ENCODE measurements at places on chromosomes 7 and 10.
A peak's percentile ranks its signal among the peaks of the same experiment; 100 is the strongest.

- no peak for DNase-seq
Observed at GRCh38 chr7:150953061-150953997, 24.8 kb downstream of the KCNH2 start.

- DNase-seq: no peak
Observed at GRCh38 chr10:49759787-49760551, 2.2 kb downstream of the OGDHL start.

GRCh38 chr7:74656441-74656836, 1.1 kb upstream of the GTF2I start:
- DNase-seq: peak; percentile 81

DNA sequence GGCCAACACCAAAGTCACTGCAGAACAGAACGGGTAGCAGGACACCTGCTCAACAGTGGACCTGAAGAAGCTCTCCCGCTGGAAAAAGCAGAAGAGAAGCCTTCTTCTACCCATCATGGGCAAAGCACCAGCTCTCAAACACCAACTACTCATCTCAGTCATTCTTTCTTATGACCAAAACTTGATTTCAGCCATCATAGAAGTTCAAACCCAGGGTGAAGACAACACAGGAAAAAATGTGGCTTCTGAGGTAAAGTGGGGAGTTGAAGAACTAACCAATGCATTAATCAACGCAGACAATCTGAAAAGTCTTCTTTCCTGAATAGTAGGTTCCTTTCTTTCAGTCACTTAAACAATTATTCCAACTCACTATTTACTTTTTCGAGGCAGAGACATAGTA, 83.3 kb downstream of the ELMO1 start:
- DNase-seq: no peak

DNA sequence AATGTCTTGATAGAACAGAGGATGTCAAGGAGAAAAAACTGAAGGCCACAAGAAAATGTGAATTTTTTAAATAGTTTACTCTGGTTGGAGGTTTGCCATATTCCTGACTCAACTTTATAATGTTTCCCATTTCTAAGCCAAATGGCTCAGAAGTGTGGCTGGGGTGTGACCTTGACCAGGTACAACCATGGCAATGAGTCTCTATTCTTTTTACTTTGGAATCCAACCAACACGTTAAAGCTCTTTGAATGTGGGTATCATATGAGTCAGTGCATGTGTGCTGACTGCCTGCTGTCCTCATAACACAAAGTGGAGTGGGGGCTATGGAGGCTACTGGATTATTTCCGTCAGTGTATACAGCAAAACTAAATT, 33.5 kb upstream of the DLD start:
- no peak for DNase-seq

DNA sequence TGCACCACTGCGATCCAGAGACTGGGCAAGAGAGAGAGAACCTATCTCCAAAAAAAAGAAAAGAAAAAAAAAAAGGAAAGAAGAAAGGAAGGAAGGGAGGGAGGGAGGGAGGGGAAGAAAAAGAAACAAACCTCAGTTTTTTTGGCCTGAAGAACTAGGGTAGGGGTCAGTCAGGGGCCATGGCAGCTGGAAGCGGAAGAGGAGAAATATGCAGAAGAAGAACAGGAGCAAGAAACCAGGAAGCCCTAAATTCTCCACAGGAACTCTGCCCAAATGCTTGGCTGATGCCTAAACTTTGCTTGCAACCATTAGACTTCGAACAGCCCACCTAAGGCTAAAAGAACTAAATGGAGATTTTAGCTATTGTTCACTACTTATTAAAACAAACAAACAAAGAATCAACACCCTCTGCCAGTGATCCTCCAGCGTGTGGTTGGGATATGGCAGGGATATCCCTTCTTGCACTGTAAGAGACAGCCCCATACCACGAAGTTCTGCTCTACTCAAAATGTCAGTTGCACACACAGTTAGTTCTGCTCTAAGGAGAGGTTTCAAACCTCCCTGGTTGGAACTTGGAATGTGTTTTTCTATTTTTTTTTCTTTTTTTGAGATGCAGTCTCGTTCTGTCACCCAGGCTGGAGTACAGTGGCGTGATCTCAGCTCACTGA, 139.5 kb downstream of the FAM107B start:
- no peak for DNase-seq

- DNase-seq: no peak
Observed at GRCh38 chr7:85226361-85227085, 39.7 kb upstream of the SEMA3D start.

DNA sequence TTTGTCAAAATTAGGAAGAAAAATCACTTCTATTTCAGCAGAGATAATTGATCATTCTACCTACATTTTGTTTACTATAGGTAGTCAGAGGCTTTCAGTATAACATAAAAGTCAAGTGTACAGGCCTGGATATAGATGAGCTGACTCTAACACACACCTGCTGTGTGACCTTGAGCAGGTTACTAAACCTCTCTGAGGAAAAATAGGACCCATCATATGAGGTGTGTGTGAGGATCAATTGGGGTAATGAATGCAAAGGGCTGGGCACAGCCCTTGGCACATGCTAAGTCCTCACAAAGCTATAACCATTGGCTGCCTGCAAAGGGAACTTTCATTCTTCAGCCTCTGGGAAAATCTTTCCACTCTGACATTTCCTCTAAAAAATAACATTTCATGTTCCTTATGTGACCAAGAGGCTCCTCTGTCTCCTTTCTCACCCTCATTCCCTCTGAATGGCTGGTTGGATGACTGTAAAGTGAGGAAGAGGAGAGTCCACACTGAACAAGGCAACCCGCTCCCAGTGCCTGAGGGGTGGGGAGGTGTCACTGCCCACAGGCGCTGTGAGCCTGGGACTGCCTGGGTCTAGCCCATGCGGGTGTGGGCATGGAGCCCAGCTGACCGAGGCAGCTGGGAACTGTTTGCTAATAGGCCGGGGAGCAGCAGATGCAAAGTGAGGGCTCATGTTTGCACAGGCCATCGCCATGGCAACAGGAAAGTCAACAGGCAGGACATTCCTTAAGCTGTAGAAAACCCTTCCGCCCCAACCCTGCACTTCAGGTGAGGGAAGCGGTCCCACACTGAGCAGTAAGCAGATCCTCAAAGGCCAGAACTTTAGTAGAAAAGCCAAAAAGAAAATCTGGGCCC, 36.8 kb downstream of the MYOF start:
- peak; percentile 96 for DNase-seq

DNA sequence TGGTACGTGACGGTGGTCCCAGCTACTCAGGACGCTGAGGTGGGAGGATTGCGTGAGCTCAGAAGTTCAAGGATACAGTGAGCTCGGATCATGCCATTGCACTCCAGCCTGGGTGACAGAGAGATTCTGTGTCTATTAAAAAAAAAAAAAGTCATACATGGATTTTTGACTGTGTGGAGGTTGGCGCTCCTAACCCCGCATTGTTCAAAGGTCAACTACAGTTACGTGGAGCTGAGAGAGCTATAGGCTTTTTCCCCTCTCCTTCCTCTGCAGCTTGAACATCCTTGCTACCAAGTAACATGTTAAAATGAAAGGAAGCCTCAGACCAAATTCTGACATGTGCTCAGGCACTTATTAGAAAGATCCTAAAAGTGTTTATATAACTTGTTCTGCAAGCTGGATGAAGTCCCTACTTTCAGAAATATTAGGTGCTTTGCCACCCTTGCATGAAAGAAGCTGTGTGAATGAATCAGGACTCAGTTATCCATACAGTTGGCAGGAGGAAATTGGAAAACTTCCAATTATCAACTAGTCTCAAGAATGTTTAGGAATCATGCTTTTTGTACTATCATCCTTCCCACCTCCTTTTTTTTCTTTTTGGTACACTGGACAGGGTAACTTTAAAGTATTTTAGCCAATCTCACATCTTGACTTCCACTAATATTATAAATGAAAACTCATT, 12.5 kb upstream of the ST7 start:
- no peak for DNase-seq

DNA sequence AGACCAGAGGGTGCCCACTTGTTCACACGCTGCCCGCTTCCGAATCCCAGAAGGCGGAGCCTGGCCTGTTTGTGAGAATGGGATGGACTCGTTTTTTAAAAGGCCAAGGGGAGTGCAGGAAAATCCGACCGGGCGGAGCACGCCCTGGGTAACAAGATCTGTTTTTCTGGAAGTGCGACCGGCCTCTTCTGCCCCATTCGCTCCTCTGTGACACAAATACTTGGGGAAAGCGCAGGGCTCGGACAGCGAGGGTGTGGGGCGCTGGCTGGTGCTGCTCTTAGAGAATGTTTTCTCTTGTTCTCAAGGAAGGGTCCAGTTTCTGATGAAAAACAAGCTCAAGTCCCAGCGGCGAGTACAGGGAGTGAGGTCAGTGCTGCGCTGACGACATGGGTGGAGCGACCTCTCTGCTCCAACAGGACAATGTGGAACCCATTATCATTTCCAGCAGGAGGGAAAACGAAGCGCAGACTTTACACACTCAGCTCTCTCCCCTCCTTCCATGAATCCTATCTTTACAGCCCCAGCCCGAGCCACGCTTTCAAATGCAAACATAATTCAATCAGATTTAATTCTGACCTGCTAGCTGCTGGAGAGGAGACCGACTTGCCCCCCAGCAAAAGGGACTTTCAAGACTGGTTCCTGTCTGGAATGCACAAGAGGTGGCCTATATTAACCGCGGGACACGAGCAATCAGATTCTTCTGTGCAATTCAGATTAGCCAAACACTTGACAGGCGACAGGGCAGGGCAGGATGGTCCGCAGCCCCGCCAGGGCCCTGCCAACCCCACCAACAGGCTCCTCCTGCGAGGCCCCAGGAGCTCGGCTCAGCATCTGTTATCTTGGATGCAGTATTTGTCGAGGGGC, 1.1 kb downstream of the RADIL start:
- DNase-seq: peak; percentile 86

DNA sequence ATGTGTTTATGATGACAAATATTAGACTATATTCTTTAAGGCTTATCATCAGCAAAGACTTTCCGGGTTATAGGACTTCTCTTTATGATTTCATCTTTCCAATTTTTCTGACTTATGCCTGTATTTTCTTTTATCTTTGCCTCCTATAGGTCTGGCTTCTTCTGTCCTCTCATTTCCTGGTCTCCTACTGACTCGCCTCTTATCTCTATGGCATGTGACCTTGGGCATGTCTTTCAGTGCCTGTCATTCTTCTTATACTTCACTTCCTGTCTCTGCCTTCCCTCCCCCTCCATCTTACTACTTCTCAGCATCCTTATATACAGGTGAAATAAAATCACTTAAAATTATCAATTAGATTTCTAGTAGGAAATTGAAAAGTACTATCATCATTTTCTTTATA, 42.2 kb downstream of the PCDH15 start:
- DNase-seq: no peak

- DNase-seq: no peak
Observed at GRCh38 chr7:69640925-69641594, 42.8 kb downstream of the AUTS2 start.

DNA sequence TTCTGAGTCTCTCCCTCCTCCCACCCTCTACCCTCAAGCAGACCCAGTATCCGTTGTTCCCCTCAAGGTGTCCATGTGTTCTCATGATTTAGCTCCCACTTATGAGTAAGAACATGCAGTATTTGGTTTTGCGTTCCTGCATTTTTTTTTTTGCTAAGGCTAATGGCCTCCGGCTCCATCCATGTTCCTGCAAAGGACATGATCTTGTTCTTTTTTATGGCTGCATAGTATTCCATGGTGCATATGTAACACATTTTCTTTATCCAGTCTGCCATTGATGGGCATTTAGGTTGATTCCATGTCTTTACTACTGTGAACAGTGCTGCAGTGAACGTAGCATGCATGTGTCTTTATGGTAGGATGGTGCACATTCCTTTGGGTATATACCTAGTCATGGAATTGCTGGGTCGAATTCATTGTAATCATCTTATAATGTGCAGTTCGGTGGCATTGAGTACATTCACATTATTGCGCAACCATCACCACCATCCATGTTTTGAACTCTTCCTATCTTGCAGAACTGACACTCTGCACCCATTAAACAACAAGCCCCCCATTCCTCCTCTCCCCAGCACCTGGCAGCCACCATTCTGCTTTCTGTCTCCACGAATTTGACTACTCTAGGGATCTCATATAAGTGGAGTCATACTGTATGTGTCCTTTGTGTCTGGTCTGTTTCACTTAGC, 125.5 kb downstream of the CAMK1D start:
- no peak for DNase-seq

DNA sequence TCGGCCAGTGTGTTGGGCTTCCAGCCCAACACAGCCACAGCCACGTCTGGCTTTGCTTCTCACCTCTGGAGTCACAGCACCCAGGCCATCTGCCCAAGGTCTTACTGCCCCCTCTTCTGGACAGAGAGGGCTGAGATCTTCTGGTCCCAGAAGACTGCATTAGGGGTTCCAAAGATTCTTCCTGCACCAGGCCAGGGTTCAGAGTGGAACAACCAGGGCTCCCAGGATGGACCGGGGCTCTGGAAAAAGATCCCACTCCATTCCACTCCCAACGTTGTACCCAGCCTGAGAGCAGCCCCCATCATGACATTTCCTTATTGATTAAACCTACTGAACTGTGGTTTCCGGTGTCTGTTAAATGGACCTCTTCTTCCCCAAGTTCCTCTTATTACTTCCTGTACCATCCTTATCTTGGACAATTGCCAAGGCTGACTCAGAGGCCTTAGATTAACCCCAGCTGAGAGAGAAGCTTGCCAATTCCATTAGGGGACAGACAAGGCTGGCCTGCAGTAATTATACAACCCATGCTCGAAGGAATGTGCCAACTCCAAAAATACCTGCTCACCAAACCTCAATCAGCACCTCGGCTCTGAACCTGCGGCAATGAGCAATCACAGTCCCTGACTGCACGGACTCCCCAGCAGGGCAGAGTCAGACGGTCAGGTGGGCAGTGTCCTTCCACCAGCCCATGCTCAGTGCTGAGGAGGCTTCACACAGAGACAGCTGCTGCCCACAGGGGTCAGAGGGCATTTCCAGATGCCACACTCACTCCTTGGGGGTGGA, 47.9 kb upstream of the NPFFR1 start:
- peak; percentile 61 for DNase-seq

- DNase-seq: no peak
Observed at GRCh38 chr10:15801641-15802040, 58.7 kb downstream of the MINDY3 start.

GRCh38 chr10:13062803-13063202, 37.2 kb upstream of the OPTN start:
- DNase-seq: no peak

DNA sequence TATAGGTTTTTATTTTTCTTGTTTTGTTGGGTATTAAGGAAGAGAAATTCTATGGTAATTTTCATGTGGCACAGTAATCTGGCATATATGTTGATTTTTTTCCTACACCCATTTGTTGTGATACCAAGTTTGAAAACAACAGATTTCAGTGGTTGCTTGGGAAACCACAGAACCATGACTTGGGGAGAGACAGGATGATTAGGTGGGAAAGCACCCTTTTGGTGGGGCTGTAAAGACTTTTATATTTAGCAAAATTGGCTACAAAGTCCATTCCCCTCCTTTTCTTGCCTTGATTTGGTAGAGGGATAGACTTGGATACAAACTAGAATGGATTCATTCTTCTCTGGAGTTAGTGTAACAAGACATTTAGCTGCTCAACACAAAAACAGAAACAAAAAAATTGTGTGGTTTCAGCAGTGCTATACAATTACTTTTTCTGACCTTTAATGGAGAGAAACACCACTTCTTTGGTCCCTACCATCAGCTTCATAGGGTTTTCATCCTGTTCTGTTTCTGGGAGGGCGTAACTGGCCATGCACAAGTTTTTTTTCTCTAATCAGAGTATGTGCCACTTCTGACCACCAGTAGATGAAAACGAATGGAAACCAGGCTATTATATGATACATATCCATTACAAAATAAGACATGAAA, 52.7 kb downstream of the FIGNL1 start:
- no peak for DNase-seq

GRCh38 chr7:82629583-82629982, 186.0 kb upstream of the CACNA2D1 start:
- no peak for DNase-seq
